NCI-H510A (cell line): ENCODE measurements at places on chromosomes 11 and 22.
A peak's percentile ranks its signal among the peaks of the same experiment; 100 is the strongest.

DNA sequence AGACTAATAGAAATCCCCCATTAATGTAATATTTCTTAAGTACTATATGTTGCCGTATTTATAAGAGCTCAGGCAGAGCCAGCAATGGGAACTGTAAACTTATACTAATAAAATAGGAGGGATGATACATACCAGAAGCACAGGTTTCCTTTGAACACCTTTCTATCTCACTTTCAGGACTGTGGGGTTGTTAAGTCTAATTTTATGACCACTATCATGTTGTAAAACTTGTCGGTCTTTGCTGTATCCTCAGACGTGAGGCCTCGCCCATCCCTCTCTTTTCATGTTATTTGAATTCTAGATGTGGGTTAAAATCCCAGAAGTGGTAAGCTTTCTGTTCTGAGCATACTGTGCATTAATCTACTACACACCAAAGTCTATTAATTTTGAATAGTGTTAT, 1083.5 kb upstream of the TENM4 start:
- no peak for DNase-seq

GRCh38 chr11:104432981-104433380, 269.0 kb upstream of the PDGFD start:
- no peak for DNase-seq

DNA sequence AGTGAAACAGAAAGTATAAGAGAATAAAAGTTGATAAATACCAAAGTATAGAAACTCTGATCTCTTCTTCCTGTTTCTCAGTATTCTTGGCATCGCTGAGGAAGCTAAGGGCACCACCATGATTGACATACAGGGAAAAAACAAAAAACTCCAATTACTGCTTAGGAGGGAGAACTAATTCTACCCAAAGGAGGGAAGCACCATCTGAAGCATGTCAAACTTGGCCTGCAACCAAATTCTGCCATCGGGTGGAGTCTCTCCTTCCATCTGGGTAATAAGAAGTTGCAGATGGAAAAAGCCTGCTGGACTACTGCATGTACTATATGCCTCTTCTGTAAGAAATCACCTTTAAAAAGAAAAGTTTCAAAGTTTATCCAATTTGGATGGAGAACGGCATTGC, 30.5 kb upstream of the PPP2R1B start:
- no peak for DNase-seq

- no peak for DNase-seq
Observed at GRCh38 chr11:15555161-15555560, 440.4 kb downstream of the INSC start.

- DNase-seq: no peak
Observed at GRCh38 chr11:27394781-27395228, 31.8 kb upstream of the CCDC34 start.

- no peak for DNase-seq
Observed at GRCh38 chr11:116207019-116207418, 565.8 kb downstream of the BUD13 start.

DNA sequence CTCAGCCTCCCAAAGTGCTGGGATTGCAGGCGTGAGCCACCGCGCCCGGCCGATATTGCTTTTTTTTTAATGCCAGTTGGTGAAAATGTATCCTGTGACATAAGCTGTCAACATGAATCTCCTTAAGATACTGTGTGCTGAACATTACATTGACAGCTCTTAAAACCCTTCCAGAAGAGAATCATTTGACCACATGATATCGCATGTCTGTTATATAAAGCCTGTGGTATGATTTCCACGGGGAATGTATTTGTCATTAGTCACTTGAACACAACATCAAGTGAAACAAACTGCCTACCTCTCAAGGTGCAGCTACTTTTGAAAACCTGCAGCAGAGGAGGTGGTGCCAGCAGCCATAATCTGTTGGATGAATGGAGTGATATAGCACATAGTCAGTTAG, 67.0 kb downstream of the BCL2L13 start:
- no peak for DNase-seq

- DNase-seq: peak; percentile 30
Observed at GRCh38 chr11:78646564-78647185, 72.0 kb upstream of the NARS2 start.

GRCh38 chr11:102121329-102121728, 11.1 kb downstream of the YAP1 start:
- no peak for DNase-seq

DNA sequence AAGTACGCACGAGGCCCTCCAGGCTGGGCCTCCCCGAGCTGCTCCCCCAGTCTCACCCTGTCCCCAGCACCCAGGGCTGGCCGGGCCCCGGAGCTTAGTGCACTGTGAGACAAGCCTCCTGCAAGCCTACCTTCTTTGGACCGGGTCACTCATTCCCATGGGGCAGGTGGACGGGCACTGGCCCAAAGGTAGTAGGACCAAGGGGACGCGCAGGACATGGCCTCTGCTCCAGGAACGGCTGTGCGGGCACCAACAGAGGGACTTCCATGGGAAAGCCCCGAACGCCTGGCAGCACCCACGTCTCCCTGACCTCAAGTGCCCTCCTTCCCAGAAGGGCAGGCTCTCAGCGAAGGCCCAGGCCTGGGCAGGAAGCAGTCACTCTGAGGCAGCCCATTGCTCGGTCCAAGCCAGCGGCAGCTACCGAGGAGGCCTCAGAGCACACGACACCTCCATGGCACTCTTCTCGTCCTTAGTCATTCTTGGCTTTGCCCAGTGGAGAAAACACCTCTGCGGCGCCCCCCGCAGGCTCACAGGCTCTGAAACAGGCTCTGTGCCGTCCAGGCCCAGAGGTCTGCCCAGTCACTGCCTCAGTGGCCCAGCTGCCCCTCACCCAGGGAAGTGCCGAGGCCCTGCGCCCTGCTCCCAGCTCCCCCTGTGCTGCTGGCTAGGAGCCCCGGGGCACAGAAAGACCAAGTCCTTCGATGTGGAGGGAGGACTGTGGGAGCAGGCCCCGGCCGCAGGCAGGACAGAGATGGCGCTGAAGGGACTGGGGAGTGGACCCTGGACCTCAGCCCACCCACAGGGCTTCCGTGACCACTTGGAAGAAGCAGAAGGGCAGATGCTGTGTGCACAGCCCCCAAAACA, 3.8 kb downstream of the MOB2 start:
- DNase-seq: no peak

GRCh38 chr11:65586676-65587075, 8.9 kb downstream of the KCNK7 start:
- no peak for DNase-seq
